ENCODE measurements at places on chromosomes 7 and 10.

DNA sequence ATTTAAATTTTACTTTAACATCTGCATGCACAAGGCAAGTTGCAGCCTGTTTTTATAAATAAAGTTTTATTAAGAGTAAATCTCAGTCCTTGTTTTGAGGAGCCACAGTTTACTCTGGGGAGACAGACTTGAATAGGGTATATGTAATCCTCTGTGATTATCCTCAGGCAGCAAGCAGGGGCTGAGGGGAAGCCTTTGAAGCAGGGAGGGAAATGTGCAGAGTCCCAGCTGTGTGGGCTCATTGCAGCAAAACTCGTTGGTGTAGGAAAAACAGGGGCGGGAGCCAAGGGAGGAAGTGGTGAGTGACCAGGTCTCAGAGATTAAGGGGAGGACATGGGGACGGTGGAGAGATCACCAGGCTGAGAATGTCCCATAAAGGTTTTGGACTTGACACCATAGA is 34.3 kb upstream of the SMC3 start:
- no peak for DNase-seq

GRCh38 chr7:117970801-117971200 is 97.6 kb upstream of the CTTNBP2 start:
- DNase-seq: no peak

- DNase-seq: no peak
Measured at GRCh38 chr7:111301891-111302290, 211.0 kb downstream of the LRRN3 start.

DNA sequence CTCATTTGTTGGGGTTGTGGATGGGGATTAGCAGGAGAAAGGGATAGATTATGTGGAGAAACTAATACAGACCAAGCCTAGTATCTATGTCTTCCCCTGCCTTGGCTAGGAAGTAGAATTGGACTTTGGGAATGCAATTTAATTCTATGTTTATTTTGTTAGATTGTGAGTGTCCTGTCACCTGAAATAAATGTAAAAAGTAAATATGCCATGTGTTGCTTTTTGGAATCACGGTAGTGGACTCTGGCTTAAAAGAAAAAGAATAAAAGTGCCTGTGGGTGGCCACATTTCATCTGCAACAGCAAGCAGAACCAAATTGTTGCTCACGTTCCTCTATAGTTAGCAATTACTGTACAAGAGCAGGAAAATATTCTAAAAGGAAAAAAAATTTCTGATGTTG is 42.3 kb downstream of the TET1 start:
- DNase-seq: no peak

DNA sequence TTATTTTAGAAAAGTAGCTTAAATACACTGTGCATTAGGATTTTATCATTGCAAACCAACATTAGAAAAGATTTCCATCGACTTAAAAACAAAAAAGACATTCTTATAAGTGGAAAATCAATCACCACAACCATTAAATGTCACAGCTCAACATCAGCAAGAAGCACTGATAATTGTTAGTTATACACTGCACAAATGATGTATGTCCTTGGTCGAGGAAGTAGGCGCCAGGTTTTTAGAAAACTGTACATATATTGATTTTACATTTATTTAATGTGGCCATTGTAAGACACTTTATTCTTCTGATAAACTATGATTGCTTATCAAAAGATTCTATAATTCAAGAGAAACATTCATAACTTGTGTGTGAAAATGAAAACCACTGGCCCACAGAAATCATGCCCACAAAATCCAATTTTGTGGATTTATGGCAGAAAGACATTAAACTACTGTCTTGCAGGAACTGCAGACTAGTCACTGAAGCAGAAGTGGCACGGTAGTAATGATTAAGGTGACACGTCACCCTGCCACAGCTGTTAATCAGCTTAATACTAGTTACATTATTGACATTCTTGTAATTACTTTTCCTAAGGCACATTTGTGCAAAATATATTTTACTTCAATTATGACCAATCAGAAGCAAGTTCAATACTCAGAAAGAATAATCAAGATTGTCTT is 79.4 kb downstream of the VPS41 start:
- DNase-seq: no peak

- DNase-seq: no peak
Measured at GRCh38 chr10:131997366-131998049, 15.8 kb upstream of the BNIP3 start.

- DNase-seq: no peak
Measured at GRCh38 chr7:93228302-93228701, 2.0 kb upstream of the HEPACAM2 start.

DNA sequence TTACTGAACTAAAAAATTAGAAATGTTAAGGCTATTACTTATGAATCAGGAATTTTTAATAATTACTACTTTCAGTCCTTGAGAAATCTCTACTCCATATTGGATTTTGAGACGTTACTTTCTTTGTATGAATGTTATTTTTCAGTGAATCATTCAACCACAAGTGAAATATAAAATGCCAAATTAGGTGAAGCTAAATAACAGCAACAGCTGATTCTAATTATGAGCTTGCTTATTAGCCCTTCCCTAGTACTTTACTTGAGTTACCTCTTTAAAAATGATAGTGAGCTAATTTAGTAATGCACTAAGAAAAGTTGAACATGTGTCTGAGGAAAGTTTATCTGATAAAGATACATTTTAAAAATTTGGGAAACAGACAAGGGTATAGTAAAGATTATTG is 51.4 kb downstream of the PCGF5 start:
- DNase-seq: no peak

GRCh38 chr10:113557903-113558321 is 5.1 kb downstream of the HABP2 start:
- no peak for DNase-seq

GRCh38 chr7:137923380-137923779 is 76.6 kb upstream of the DGKI start:
- no peak for DNase-seq

Data from activated CD8-positive, alpha-beta memory T cell treated with anti-CD3 and anti-CD28 coated beads for 4 hours (primary cell).